NCI-H2029 (cell line): ENCODE measurements at places on chromosomes 4 and X.

DNA sequence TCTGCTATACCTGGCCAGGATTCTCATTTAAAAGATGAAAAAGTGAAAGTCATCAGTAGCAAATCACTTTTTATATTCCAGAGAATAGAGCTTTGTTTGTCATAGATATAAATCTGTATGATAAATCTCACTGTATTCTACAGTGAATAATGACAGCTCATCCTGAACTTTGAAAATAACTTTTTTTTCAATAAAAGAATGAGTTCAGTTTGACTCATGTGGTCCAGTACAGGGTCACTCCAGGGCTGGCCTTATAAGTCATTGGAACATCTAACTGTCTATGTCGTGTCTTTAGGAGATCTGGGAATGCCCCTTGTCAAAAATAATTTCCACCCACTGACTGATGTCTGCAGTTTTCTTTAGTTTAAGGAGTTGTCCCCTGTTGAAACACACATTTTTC, 18.5 kb upstream of the CXCL8 start:
- no peak for DNase-seq

DNA sequence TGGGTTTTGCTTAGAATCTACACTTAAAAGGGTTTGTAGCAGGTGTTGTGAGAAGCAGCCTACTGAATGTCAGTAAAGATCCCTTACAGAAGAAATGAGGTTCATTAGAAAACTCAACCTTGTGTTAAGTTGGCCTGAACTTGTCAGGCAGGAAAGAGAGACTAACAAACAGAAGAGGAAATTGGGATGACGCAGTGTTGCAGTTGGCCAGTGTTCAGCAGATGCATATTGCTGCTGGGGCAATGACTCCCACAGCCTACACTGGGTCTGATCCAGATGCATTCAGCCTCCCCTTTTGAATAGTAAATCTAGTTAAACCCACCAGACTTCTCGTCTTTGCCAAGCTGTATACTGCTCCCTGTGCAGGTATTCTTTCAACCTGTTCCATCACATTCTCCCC, 409.4 kb downstream of the UBE2NL start:
- no peak for DNase-seq

DNA sequence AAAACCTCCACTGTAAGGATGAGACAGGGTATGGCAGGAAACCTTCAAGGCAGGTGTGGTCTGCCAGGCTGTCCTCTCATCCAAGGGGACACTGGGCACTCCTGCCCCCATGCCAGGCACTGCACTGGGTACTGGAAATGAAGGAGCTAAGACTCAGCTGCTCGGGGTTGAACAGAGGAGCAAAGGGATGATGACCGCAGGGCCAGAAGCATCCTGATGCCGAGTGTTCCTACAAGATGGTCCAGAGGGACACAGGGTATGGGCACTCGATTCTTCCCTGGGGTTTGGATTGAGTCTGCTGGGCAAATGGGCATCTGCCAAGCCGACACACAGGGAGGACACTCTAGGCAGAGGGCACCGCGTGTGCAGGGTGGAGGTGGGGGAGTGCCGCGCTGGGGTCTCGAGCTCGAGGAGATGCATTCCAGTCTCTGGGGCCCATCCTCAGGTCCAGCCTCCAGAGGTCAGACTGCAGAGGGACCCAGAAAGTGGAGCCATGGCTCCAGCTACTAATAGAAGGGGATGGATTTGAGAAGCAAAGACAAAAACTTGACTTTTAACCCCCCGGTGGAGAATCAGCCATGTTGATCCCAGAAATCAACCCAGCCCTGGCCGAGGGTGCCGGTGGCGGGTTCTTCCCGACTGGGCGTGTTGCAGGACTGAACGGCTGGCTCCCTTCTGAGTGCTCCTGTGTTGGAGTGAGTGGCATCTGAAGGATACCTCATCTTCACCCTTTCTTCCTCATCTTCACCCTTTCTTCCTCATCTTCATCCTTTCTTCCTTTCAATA, 247.0 kb downstream of the AFAP1 start:
- DNase-seq, result no peak

DNA sequence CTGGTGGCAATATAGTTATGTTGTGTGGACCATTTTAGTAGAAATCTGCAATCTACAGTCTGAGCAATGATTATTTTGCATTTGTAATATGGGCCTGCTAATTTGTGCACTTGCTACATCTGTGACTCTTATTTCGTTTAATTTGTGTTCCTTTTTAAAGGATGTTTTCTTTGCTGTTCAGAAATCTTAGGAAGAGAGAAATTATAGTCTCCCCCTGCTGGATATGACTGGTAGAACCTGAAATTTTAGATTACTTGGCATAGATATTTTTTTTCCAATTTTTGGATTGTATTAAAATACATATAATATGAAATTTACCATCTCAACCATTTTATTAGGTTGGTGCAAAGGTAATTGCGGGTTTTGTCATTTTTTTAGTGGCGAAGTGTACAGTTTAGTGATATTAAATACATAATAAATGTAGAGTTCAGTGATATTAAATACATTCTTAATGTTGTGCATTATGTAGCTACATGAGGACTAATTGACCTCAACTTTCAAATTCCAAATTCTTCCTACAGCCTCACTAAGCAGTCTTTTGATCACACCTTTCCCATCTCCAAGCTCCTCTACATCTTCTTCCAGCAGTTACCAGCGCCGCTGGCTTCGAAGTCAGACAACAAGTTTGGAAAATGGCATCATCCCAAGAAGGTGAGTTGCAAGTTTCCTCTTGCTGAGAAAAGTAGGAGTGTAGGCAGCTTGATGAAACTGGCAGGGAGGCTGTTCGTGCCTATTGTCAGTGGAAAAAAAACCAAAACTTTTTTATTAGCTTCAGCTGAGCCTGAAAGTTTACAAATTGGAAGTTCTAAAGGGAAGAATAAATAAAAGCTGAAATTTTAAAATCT, 82.2 kb downstream of the FNIP2 start:
- no peak for DNase-seq

DNA sequence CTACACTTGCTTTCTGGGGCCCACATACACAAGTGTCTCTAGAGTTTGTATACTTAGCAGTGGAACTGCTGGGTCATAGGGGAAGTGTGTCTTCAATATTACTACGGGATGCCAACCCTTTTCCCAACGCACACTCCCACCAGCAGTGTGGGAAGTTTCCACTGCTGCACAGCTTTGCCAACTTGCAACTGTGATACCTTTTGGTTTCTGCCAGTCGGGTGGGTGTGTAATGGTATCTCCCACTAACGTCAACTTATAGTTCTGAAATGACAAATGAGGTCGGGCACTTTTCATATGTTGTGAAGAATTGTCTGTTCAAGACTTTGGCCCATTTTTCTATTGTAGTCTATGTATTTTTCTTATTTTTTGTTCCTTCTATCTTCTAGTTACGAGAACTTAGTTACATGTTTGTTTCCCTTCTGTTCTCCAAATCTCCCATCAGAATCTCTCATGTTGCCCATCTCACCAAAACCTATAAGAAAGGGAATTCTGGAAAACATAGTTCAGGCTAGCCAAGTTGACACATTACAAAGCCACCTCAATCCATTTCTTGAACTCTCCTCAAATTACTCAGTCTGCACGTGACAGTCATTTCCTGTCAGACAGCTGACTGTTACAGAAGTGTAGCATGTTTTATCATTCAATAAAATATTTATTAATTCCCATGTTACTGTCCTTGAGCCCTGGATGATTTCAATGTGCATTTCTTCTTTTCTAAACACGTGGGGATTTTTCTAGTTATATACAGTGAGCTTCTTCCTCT, 30.7 kb downstream of the PNMA6E start:
- no peak for DNase-seq

DNA sequence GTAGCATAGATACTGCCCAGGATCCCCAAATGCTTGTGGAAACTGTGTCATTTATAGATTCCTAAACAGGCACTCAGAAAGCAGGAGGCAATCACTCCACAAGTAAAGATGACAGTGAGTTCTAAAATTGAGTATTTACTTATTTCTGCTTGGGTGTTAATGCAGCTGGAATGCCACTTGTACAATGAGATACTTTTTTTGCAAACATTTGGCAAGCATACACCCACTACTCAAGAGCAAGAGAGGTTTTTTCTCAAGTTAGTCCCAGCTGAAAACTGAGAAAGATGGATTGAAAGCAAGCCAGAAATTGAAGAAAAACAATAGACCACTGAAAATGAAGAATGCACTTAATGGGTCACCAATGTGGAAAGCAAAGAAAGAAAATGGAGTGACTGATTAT, 22.5 kb downstream of the GABRA3 start:
- DNase-seq, result no peak

- no peak for DNase-seq
These were observed 30.7 kb upstream of the SPON2 start for GRCh38 chr4:1203026-1203616.

- DNase-seq, result peak; percentile 58
These were observed at the start of gene TLR6 for GRCh38 chr4:38856524-38857337. Gene TLR6, minus strand, starts transcription at chr4:38856817. Its CDS starts 27,344 bp downstream, at chr4:38829473.

GRCh38 chr4:129839687-129840086, 743.7 kb downstream of the C4orf33 start:
- no peak for DNase-seq

GRCh38 chrX:23789386-23790154, 6.6 kb downstream of the SAT1 start:
- no peak for DNase-seq

DNA sequence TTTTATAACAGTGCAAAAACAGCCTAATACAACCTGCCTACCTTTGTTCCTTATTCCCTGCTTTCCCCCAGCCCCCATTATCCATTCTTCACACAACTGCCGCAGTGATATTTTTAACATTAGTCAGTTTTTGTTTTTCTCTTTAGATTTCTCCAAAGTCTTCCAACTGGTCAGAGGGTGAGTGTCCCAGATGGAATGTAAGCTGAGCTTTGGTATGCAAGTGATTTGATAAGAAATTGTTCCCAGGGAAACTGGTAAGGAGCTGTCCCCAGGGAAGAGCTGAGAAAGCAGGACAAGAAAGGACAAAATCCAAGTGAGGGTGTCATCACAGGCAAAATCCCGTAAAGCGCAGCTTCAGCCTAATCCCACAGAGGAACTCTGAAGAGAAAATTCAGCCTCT, 475.5 kb upstream of the ADGRL3 start:
- no peak for DNase-seq

DNA sequence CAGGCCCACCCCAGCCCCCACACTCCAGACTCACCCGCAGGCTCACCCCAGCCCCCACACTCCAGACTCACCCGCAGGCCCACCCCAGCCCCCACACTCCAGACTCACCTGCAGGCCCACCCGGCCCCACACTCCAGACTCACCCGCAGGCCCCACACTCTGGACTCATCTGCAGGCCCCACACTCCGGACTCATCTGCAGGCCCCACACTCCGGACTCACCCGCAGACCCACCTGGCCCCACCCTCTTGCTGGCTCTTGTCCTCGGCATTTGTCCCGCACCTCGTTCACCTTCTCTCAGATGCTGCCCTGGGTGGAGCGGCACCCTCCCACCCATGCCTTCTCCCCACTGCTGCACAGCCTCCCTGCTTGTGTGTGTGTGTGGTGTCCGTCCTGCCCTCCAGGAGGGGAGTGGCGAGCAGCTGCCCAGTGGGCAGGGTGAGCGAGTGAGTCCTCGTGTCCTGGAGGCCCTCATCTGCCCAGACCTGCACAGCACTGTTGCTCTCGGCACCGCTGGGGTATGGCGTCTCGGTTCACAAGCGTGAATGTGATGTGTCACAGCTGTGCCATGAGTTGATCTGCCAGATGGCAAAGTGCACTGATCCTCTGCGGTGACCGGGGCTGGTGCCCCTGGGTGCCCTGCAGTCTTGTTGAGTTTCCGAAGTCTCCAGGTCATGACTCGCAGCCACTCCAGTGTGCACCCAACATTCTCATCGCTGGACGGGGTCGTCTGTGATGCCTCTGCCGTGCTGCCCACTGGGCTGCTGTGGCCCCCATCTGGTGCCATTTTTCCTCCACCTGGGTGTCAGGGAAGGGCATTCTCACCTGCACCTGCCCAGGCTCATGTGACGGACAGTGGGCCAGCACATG, 27.7 kb downstream of the MAEA start:
- no peak for DNase-seq

DNA sequence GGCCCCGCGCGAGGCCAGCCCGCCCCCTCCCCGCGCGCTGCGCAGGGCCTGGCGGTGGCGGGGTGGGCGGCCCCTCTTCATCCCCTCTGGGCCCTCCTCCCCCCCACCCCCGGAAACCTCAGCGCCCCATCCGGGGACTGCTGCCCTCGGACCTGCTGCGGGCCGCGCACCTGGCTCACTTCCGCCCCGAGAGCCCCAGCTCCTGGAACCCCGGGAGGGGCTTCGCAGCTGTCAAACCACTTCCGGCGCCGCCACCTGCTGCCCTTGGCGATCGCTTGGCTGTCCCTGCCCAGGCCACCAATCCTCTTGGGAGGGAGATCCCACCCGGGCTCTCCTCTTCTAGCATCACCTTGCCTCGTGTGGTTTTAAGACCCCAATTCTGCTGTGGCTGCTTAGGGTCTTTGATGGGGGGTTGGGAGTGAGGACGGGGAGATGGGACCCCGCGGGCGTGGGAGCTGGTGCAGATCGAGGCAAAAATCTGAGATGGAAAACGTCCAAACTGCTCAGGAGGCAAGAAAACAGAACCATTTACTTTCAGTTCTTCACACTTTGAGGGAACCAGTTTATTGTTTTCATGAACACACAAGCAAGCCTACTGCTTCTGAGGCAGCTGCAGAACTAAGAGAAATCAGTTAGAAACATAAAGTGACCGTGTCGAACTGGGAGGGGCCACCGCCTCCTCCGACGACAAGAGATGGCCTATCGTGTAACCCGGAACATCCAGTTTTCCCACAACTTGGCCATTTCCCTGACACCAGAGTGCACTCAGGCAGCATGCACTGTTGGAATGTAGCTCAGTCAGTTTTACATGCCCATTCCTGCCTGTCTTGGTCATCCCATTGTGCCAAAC, 754 bp downstream of the MTMR1 start:
- DNase-seq, result peak; percentile 59

DNA sequence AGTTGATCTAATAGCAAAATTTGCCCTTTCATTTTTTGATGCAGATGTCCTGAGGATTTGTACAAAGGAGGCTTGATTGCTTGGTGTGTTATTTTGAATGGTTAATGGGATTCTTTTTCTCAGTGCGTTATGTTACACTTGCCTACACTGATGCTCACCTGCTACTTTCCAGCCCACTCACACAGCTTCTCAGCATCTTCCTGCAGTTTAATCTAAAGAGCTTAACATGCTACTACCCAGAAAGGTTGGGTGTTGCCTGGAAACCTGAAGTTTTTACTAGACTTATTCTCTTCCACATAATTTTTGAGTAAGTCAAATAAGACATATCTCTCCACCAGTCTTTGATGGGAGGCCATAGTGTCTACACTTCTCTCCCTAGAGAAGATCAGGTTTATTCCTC, 9.9 kb upstream of the GPR101 start:
- DNase-seq, result no peak

- no peak for DNase-seq
These were observed 32.9 kb upstream of the XK start for GRCh38 chrX:37652589-37653231.

GRCh38 chr4:146063143-146063542, 112.4 kb upstream of the LSM6 start:
- DNase-seq, result no peak

- DNase-seq, result no peak
These were observed 674.8 kb upstream of the INTU start for GRCh38 chr4:126957987-126958386.
